ENCODE measurements at places on chromosomes 2 and 18.

- no peak for DNase-seq
Measured at GRCh38 chr2:63545023-63545422, 43.3 kb downstream of the WDPCP start.

DNA sequence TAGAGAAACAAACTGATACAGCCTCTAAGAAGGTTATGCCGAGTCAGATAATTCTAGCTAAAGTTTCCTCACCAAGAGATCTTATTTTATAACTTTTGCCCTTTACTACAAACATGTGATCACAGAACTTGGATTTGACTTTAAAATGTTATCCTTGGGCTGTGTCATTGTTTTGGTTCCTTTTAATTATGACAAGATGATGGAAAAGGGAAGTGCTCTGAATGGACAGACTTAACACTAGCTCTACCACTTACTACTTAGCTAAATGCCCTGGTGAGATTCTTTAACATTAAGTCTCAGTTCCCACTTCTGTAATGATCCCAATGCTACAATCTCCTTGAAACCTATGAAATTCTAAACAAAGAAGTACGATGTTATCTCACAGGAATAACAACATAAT, 69.9 kb downstream of the RTTN start:
- DNase-seq = no peak

DNA sequence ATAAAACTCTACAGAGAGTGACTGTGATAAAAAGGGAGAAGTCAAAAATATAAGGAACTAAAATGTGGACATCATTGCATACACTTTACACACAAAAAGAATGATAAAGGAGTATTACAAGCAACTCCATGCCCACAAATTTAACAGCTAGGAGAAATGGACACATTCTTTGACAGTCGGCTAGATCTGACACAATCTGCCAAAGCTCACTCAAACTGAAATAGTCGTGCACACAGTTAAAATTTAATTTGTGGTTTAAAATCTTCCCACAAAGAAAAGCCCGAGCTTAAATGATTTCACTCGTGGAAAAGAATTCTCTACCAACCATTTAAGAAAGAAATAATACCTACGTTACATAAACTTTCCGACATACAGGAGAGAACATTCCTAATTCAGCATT, 132.4 kb downstream of the ZAP70 start:
- DNase-seq = no peak

DNA sequence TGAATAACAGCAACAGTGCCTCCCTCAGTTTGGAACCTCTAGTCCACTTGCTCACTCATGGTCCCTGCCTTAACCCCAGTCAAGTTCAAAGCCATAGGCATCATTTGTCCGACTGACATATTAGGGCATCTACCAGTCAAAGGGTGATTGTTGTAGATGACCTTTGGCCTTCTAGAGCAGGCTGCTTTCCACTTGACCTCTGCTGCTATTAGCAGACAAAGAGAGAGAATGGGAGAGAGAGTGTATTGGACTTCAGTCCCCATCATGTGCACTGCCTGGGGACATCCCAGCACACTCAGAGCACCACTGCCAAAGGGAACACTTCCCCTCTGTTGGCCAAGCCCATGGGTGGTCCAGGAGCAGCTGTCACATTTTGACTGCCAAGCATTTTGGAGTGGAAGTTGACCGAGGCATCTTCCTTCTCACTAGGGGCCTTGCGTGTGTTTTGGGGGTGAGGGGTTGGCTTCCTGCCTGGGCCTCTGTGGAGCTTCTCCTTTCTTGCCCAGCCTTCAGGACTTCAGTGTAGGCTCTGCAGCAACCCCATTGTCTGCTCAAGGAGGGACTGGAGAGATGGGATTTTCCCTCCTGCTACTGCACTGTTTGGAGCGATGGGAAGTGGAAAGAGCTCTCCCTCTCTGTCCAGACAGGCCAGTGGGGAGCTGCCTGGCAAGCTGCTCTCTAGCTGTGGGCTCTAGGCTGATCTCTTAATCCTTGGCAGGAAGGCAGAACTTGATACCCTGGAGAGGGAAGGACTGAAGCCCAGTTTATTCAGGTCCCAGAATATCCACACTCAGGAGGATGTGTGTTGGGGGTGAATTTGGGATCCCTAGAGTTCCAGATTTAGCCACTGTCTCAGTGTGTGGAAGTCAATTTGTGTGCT, 68.1 kb downstream of the TMEM247 start:
- no peak for DNase-seq

GRCh38 chr2:139925903-139926302, 1145.7 kb upstream of the NXPH2 start:
- no peak for DNase-seq

GRCh38 chr18:78772360-78773302, 207.0 kb upstream of the SALL3 start:
- DNase-seq = no peak

DNA sequence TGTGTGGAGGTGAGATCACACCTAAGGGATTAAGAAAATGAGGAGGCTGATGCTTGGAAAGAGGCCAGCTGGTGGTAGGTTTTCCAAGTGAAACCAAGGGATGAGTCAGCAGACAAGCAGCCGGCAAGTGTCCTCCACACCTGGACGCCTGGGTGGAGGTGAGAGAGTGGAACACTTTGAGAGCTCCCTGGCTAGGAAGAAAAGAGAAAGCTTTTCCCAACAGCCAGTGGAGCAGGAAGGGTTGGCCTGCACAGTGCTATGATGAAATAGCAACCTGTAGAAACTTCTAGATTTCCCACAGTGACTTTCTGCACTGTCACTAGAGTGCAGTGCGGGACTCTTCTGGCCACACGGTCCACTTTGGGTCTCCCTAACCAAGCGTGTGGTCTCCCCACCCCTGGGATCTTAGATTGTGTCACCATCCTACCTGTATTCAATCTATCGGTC, 19.6 kb upstream of the IL37 start:
- no peak for DNase-seq

DNA sequence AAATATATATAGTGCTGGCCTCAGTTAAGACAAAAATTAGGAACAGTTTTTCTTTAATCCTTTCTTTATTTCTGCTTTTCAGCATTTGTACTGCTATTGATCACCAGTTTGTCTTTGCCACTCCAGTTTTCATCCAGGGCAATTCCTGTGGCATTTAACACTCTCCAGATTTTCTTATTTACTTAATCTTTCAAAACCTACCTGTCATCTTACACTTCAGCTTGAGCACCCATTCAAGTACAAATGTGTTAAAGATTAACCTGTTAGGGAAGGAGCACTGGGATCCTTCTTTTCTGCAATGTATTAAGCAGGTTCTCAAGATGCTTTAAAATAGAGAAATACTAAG, 101.8 kb upstream of the SCN1A start:
- DNase-seq = no peak

GRCh38 chr18:77157312-77157711, 24.7 kb upstream of the MBP start:
- no peak for DNase-seq

- no peak for DNase-seq
Measured at GRCh38 chr2:64296695-64297346, 152.6 kb upstream of the PELI1 start.

DNA sequence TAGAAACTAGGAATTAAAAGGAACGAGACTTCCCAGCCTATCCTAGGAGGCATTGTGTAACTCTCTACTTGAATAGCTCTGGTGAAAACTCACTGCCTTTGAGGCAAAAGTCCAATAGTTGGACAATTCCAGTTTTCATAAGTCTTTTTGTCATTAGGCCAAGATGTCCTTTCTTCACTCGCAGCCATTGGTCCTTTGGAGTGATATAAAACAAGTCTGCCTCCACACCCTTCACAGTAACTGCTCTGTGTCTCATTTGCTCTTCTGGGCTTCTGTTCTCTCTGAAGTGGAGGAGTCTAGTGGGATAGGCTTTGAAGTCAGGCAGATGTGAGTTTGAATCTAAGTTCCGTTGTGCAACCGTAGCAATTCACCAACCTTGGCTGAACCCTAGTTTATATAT, 28.2 kb downstream of the ANTXR1 start:
- DNase-seq = no peak

- no peak for DNase-seq
Measured at GRCh38 chr2:241228860-241229516, 40.5 kb downstream of the ANO7 start.

GRCh38 chr2:2839393-2839781, 508.3 kb upstream of the MYT1L start:
- DNase-seq = no peak

Data from D721Med (cell line).